ENCODE measurements at places on chromosomes 5 and 9. TPM values are rescaled to one million over a fixed set of nuclear protein-coding genes. Genes with fewer than 3 reads are reported as not detected.

Gene SOHLH1
- total RNA-seq = not detected

DNA sequence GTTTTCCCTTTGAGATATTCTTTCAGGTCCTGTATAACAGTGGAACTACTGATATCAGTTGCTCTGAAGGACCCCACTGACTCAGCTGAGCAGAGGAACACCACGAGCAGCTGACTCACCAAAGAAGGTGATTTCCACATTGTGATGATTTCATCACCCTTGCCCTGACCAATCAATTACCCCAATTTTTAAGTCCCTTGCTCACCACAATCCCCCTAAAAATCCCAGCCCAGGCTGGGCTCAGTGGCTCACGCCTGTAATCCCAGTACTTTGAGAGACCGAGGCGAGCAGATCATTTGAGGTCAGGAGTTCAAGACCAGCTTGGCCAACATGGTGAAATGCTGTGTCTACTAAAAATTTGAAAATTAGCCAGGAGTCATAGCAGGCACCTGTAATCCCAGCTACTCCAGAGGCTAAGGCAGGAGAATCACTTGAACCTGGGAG is 125.3 kb upstream of the ABCA1 start:
- no peak overlapping the region for H3K4me3 ChIP-seq
- H3K27ac ChIP-seq = no peak overlapping the region

Gene TRPM3
- 0.49 TPM for total RNA-seq

Gene MEF2C
- total RNA-seq = 47.3 TPM

- peak; percentile 69 for DNase-seq
- no peak overlapping the region for H3K4me3 ChIP-seq
- H3K27me3 ChIP-seq = no peaks in the 10 kb centered on the region
- no peaks in the 10 kb centered on the region for H3K36me3 ChIP-seq
- H3K4me1 ChIP-seq = peaks cover 14% of the 10 kb centered on the region
Measured at GRCh38 chr5:56457887-56458812, 225.0 kb upstream of the ANKRD55 start.

Gene GBA2
- 42.4 TPM for total RNA-seq

- no peak overlapping the region for H3K4me3 ChIP-seq
- H3K27me3 ChIP-seq = no peaks in the 10 kb centered on the region
- H3K36me3 ChIP-seq = no peaks in the 10 kb centered on the region
- DNase-seq = peak; percentile 51
- peaks cover 7% of the 10 kb centered on the region for H3K4me1 ChIP-seq
Measured at GRCh38 chr9:133880851-133881661, 111.1 kb downstream of the VAV2 start.

GRCh38 chr9:35489313-35490154 is at the start of gene RUSC2:
TSS of gene RUSC2 (plus strand) at chr9:35490111. CDS start at chr9:35546522, 56,411 bp downstream.
- peak; percentile 91 for DNase-seq
- H3K27me3 ChIP-seq = no peaks in the 10 kb centered on the region
- no peaks in the 10 kb centered on the region for H3K36me3 ChIP-seq
- peak within 1 kb of the TSS; percentile 95 for H3K27ac ChIP-seq
- no peaks in the 10 kb centered on the region for H3K4me1 ChIP-seq

Gene PCAT7
- total RNA-seq = not detected
